CD14-positive monocyte (primary cell): ENCODE measurements at places on chromosomes 1 and 21.

DNA sequence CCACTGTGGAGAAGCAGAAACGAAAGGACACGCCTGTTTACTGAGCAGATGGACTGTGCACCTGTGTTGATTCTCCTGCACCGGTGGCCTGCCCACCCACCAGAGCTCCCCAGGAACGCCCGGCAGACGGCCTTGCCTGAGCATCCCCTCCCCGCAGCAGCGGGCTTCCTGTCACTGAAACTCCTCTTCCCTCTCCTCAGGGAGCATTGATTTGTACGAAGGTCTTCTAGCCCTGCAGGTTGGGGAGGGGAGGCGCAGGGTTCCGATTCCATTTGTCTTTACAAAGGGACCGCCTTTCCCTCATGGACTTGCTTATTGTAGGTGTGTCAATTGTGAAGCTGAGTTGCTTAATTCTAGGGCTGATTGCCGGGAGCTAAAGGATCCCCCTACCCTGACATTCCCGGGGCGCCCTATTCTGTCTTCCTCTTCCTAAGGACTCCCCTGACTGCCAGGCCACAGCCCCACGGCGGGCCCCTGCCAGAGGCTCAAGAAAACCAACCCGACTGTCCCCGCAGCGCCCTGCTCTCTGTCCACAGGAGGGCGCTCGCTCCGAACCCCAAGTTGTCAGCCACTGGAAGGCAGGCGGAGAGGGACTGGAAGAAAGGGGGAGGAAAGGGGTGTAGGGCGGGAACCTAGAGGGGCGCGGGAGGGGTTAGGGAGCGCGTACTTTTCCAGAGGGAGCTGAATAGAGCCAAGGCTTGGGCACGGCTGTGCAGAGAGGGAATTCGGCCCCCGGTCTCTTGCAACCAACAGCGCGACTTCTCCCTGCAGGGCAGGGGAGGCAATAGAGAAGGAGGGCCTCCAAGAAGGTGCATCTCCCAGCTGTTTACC lies 2.8 kb downstream of the S100A6 start:
- peak; percentile 80 for DNase-seq

DNA sequence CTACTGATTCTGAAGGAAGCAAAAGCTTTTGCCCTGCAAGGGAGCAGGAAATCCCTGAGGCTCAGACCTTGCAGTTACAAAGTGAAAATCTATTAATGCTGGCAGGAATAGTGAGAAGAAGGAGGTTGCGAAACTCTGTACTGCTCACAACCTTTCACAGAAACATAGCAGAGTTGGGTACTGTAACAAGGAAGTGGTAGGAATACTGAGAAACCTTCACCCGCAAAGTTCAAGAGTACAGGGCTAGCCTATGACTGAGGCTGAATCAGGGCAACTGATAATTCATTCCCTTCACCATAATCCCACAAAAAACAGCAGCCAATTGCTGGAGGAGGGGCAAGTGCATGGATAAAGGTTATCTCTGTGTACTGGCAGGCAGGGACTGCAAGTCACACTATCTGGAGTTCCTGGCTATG lies 23.9 kb upstream of the KCTD3 start:
- DNase-seq, result no peak

DNA sequence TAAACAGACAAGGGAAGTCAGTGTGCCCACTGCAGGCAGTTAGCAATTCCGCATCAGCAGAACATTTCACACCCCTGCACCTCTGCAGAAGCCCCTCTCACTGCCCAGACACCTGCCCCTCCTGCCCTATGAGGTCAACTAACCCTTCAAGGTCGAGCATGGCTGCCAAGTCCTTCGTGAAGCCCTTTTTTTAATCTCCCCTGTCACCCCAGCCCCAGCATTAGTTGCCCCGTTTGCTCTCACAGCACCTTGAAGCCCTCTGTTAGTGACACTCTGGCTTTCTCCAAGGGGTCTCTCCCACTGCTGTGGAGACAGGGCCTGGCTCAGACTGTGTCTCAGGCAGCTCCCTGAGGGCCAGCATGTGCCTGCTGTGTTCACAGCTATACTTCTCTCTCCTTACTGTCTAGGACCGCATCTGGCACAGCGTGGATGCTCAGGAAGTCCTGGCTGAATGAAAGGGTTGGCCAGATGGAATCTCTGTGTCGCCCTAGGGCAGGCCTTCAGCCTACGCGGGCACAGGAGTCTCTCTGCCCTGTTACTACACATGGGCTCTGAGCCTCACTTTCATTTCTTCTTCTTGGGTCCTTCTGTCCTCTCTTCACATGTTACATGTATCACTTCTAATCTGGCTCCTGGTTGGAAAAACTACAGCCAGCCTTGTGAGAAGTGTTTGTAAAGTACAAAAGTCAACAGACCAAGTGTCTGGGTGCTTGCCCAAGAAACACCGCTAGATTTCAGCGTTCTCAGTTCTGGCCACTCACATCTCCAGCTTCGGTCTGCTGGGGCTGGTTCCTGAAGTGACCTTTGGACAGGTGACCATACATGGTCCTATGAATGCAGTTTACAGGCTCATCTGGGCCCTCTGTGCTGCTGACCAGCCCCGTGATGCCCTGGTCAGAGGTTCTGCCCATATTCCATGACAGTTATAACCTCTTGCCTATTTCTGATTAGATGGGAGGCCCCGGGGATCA lies 19.7 kb downstream of the SLC2A1 start:
- no peak for DNase-seq

DNA sequence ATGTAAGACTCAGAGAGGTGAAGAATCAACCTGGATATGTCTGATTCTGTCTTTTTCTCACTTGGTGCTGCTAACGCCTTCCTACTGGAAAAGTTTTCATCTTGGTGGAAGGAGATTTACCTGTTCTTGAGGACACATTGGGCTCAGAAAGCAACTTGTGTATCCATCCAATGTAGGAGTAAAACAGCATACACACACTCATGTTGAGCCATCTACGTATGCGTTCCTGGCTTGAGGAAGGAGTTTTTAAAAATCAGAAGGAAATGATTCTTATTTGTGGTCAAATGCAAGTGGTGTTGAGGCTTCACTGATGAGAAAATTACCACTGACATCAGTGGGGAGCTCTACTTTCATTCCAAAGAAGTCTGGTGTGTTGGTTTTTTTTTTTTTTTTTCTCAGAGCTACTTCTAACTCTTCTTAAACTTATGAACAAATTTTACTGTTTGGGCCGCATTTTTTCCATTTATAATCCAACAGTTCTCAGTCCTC lies 25.6 kb downstream of the XCL2 start:
- DNase-seq, result no peak

GRCh38 chr1:48627486-48627885 lies 149.2 kb downstream of the BEND5 start:
- no peak for DNase-seq

DNA sequence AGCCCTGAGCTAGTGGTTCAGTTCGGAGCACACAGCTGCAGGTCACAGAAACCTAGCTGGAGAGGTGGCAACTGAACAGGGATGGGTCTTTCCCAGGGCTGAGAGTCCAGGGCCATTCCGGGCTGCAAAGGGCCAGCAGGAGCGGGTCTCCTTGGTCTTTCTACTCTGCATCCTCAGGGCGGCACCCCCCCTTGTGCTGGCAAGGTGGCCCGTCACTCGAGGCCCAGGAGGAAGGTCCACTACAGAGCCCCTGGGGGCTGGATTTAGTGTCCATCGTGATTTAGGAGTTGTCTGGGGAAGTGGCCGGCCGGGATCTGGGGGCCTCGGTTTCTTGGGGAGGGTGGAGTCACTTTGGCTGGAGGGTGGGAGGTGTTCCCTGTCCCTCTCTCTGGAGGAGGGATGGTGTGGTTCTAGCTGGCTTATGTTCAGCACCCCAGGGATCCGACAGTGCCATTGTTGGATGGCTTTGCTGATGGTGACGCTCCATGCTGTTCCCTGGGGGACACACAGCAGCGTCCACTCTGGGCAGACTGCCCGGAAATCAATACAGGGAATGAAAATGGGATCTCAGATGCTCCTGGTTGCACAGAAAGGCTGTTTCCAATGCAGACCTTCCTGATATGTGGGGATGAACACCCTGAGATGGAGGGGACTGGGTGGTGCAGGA lies 64.4 kb downstream of the UMODL1 start:
- no peak for DNase-seq

- no peak for DNase-seq
Observed at GRCh38 chr1:150352866-150353265, 11.1 kb upstream of the RPRD2 start.

GRCh38 chr1:165793951-165794350 lies 25.3 kb upstream of the TMCO1 start:
- DNase-seq, result no peak

GRCh38 chr1:48761411-48761810 lies 15.3 kb downstream of the BEND5 start:
- DNase-seq, result no peak

DNA sequence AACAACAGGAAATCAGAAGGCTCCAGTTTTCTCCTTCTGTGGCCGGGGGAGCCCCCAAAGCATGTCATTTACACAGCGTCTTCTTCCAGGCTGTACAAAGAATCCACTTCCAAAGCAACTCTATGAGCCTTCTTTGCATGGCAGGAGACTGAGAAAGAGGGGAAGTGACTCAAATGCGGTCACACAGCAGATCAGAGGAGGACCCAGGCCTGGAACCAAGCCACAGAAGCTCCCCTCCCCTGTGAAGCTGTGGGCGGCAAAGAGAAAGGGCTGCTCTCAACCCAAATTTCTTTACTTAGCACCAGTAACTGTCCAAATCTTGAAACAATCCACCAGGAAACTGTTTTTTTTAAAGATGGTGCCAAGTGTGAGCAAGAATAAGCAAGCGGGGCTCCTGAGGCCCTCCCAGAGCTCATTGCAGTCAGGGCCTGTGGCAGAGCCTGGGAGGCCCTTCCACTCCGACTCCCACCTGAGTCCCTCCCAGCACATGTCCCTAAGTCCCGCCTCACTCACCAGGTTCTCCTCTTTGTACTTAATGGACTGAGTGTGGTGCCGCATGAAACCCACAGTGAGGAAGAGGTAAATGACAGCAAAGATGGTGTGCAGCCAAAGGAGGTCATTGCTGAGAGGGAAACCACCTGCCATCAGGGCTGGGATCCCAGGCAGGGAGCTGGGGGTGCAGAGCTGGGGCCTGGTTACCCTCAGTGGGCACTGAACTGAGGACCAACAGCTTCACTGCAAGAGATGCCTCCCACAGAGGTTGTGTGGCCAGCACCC lies 15.9 kb downstream of the TMEM63A start:
- DNase-seq, result peak; percentile 48

- no peak for DNase-seq
Observed at GRCh38 chr1:215276582-215276981, 194.0 kb downstream of the KCNK2 start.
